ENCODE measurements at places on chromosomes 2 and 18.

GRCh38 chr18:76233406-76233805 is 261.6 kb downstream of the ZNF516 start:
- DNase-seq, result no peak

- no peak for DNase-seq
Measured at GRCh38 chr18:75880266-75880665, 452.8 kb upstream of the SMIM21 start.

- no peak for DNase-seq
Measured at GRCh38 chr18:52452427-52452826, 112.4 kb downstream of the DCC start.

- no peak for DNase-seq
Measured at GRCh38 chr2:9156483-9156882, 50.1 kb upstream of the ASAP2 start.

DNA sequence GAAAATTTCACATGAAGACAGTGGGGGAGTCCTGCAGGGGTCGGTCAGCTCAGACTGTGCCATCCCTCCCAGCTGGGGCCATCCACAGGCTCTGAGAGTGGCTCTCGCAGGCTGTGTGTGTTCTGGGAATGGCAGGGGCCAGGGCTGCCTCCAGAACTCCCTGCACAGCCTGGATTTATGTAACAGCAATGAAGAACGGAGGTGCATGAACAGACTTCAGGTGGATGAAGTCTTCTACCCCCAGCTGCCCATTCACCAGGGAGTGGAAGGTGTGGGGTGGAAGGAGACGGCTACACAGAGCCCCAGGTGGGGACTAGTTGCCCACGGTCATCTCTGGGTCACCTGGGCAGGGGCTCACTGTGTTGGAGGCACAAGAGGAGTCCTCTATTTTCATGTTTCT is 56.1 kb upstream of the HDAC4 start:
- DNase-seq, result no peak

DNA sequence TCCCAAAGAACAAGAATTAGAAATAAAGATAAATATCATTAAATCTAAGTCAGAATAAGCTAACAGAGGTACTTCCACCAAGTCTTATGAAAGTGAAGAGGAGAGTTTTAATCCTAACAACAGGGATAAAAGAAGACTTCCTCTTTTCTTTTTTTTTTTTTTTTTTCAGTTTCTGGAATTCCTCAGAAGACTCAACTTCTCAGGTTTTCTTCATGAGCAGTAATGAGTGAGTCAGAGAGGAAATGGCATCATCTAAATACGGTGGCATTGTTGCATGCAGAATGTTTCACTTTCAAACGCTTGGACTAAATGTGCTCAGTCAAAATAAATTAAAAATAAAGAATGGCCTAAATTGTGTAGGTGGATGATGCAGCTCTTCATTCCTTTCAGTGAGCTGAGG is 45.6 kb upstream of the ARHGAP15 start:
- no peak for DNase-seq

DNA sequence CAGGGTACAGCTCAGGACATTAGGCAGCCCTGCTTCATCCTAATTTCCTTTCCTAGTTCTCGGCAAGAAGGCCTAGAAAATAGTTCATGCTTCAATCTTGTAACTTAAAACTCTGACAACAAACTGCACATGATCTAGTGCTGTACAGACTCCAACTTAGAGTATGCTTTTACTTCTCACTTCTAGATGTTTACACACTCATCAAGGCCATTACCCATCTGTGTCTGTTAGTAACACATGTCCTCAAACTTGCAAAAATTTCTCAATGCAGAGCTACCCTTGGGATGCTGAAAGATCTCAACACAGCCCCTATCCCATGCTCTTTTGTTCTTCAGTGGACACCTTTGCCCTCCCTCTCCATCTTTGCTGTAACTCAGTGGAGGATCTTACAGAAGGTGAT is 252.0 kb downstream of the OSR1 start:
- no peak for DNase-seq

GRCh38 chr2:20207051-20207450 is 17.9 kb downstream of the SDC1 start:
- no peak for DNase-seq
